ENCODE measurements at places on chromosomes 2 and 18. TPM values are rescaled to one million over a fixed set of nuclear protein-coding genes. Genes with fewer than 3 reads are reported as not detected.

DNA sequence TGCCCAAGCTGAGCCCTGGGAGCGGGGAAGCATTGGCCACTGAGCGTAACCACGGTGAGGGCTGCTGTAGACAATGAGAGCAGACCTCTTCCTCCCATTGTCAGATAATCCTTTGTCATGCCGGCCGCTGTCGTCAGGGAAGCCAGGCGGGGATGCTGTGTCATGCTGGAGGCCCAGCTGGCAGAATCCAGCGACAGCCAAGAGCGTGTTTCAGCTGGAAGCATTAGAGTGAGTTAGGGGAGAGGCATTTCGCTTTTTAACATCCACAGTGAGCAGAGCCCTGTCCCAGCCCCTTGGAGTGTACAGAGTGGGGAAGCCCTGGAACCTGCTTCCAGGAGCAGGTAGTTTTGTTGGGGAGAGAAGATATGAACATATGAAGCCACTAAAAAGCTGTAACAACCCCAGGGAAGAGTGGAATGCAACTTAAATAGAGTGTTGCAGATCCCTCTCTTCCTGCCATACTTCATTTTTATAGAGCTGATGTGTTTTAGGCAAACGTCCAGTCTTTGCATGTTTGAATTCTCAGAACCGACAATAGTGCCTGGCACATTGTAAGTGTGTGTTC, 7.0 kb downstream of the CTIF start:
- DNase-seq = peak; percentile 68

The VAMP5 gene
- 140 TPM for total RNA-seq

The HOXD12 gene
- total RNA-seq = not detected

DNA sequence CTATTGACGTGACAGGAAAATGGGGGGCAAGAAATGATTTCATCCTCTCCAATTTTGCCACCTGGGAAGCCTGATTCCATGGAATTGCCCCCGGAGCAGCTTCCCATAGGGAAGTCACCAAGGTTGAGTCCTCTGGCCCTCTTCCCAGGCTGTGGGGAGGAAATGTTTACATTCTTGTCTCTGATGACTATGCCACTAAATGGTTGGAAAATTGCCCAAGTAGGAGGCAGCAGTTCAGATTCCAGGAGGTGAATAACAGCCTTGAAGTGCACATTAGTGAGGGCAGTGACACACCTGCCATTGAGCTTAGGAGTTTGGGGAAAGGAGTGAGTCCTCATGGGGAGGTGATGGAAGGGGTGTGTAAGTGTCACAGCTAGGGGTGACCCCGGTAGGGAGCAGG, 449.2 kb upstream of the DCC start:
- no peak for DNase-seq

The SCG2 gene
- total RNA-seq = 0.29 TPM

- peak; percentile 61 for DNase-seq
These were observed 18.2 kb downstream of the WDR35 start for GRCh38 chr2:19971691-19972090.

GRCh38 chr18:49444581-49444980, 15.9 kb downstream of the DYM start:
- no peak for DNase-seq

The AMER3 gene
- not detected for total RNA-seq

GRCh38 chr2:68762665-68763064, 28.1 kb downstream of the ARHGAP25 start:
- DNase-seq = no peak

DNA sequence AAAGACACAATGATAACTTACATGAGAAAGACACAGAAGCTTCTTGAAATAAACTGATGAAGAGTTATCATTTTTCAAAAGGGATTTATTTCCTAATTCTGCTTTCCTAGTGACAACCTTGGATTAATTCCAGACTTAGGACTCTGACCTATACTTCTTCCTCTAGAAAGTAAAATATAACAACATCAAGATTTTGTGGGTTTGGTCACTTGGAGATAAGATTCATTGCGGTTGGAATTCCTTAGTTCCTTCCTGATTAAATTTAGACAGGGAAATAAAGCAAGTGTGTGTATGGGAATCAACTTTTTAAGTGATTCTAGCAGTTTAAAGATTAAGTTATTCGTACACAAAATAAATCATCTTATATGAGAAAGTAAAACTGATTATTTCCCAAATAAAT, 208.4 kb upstream of the CCDC150 start:
- DNase-seq = no peak

DNA sequence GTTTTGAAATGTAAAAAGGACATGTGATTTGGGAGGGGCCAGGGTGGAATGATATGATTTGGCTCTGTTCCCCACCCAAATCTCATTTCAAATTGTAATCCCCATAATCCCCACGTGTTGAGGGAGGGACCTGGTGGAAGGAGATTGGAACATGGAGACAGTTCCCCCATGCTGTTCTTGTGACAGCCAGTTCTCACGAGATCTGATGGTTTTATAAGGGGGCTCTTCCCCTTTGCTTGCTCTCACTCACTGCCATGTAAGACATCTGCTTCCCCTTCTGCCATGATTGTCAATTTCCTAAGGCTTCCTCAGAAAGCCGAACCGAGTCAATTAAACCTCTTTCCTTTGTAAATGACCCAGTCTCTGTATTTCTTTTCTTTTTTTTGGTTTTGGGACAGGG, 39.2 kb downstream of the FECH start:
- DNase-seq = no peak

DNA sequence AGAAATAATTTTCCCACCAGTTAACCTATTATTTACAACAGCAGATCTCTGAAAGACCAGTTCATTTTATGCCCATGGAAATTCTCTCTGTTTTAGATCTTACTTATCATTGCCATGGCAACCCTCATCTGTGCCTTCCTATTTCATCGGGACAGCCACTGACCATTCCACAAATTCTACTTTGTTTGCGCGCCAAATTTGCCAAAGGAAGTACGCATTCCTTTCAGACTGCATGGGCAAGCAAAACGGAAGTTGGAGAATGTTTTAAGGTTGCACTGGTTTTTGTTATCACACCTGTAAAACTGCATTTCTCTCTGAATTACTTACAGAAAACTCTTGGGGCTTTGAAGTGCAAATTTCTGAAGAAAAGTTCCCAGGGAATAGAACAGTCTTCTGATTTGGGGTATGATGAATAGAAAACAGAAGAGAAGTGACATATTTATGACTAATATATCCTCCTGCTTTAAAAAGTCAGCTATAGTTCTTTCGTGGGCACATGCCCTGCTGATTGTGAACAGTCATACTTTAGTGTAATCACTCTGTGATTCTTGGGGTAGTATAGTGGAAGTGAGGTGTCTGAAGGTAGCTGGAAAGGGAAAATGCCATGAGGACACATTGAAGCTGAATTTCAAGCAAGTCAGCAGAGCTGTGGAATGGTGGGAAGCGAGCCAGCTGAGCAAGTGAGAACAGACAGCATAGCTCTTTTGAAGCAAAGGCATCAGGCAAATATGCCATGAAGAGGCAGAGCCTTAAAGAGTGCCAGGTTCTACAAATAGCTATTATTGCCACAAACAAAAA, 20.9 kb downstream of the NETO1 start:
- DNase-seq = no peak

DNA sequence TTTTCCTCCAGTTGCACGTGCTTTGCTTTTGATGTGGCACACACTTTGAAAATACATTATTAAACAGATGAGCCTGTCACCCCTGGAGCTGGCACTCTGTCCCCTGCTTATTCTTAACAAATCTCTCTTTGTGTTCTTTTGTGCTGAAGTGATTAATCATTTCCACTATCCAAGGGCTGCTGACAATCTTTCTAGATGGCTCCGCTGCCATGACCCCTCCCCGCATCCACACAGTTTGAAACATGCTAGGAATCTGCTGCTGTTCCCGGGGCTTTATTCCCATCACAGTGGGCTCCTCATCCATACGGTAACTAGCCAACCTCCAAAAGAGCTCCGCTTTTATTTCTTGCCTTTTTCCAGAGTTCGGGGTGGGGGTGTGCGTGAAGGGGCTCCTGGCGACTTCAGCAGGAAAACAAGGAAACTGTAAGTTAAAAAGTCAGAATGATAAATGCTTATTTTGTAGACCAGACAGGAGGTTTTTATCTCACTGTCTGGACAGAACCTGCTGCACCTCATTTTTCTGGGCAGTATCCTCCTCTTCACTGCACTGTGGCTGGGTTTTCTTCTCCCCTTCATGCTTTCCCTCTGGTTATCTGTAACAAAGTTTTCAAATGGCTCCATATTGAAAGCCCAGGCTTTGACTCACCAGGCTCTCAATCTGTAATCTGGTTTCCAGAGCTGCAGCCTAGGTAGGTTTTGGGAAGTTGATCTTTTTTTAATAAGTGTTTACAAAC, 319.7 kb downstream of the AFF3 start:
- DNase-seq = no peak

- DNase-seq = peak; percentile 16
These were observed 31.8 kb downstream of the CREB1 start for GRCh38 chr2:207561386-207562080.

- no peak for DNase-seq
These were observed 176.1 kb downstream of the IKZF2 start for GRCh38 chr2:212975333-212975732.

The LOXHD1 gene
- total RNA-seq = not detected

- peak; percentile 7 for DNase-seq
These were observed 83.0 kb downstream of the LPIN1 start for GRCh38 chr2:11829324-11829946.

- DNase-seq = no peak
These were observed 19.2 kb downstream of the ABI2 start for GRCh38 chr2:203347375-203347774.

GRCh38 chr18:38420611-38421010, 855.0 kb upstream of the CELF4 start:
- no peak for DNase-seq

The ALPG gene
- total RNA-seq = not detected

DNA sequence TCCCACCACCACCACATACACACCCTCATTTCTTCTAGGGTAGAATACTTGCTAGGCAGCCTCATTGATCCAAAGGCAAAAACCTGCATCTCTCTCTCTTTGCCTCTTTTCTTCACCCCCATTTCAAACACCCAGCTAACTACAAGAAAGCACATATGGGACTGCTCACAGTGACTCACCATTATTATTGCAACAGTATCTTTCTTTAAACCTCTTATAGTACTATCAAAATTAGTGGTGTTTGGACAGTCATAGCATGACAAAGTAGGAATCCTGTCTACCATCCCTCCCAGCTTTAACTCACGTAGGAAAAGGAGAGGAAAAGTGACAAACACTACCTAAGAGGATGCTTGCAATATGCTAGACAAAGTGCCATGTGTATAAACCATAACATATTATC, 422.5 kb upstream of the CRIM1 start:
- no peak for DNase-seq

The CACNB4 gene
- 0.82 TPM for total RNA-seq

- no peak for DNase-seq
These were observed 49.7 kb downstream of the SPHKAP start for GRCh38 chr2:228131833-228132232.

GRCh38 chr2:69490486-69490885, 53.3 kb upstream of the NFU1 start:
- no peak for DNase-seq

DNA sequence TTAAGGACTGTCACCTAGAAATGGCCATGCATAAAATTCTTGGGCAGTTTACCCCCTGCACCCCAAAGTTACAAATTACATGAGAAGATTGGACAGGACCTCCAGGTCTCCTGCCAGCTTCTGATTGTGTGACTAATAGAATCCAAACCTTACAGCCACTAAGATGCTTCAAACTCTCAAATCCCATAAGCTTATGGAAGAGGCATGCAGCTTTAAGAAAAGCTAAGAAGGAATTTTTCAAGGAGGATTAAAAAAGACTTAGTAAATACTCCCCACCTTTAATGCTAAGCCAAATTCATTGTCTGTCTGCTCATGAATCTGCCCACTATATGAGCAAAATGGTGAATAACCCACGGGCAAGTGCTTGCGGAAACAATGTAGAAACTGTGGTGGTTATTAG, 86.3 kb downstream of the MAIP1 start:
- DNase-seq = no peak

DNA sequence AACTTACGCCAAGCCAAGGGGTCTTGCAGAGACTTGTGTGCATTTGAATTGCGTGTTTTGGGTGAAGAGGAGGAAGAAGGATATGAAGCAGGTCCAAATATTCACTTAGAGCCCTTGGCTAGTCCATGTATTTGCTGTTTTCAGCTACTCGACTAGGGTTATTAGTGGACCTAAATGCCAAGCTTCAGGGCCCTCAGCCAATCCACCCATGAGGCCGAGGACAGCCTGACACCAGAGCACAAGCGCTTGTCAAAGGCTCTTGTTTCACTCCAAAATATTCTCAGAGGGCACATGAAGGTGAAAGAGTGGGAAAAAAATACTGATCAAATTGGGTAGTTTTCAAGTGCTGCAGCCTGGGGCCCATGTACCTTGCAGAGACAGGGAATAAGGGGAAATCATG, 174.8 kb upstream of the ACAA2 start:
- no peak for DNase-seq

DNA sequence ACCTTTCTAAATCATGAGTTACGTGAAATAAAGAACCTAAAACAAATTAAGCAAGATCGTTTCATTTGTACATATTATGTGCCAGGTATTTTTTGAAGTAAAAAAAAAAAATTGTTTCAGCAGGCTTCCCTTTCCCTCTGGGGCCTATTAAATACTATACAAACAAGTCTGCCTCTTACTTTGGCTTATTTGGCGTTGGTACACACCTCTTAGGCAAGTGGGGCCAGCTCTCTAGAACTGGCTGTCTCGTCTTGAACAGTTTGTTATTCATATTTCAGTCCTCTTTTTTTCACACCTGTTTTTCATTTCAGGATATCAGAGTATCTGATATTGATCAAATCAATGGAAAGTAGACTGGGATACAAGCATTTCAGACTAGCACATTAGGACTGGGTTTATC, 27.4 kb upstream of the PPP3R1 start:
- DNase-seq = no peak

DNA sequence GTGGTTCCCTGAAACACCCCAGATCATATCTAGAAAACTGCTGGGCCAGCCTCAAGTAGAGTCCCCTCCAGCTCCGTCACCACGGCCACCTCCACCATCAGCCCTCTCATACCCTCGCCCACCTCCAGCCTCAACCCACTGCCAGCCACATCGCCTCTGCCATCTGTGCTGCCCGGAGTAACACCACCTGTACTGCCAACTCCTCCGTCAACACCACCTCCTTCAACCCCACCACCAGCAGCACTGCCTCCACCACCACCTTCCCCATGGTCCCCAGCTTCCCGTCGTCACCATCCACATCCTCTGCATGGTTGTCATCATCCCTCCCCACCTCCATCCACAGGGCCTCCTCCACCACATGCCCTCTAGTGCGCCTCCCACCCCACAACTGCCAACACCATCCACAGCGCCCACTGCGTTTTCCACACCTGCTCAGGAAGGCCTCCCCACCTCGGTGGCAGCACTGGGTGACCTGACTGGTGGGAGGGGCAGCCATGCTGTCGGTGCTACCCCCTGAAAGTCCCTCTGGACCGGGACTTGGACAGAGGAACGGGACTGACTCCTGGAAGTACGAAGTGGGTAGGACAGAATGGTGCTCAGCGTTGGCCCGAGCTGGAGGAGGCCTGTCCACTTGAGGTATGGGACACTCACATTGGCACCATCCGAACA, 1.6 kb downstream of the SNED1 start:
- DNase-seq = no peak

- DNase-seq = no peak
These were observed 213.0 kb downstream of the TRIB2 start for GRCh38 chr2:12929758-12930157.

The TPRKB gene
- total RNA-seq = 29.1 TPM
